Body of pancreas (tissue), 4 donors: ENCODE measurements at places on chromosomes 3 and 15. TPM values are rescaled to one million over a fixed set of nuclear protein-coding genes. Genes with fewer than 3 reads are reported as not detected.

- H3K4me3 ChIP-seq: no peak overlapping the region
- H3K27me3 ChIP-seq: no peaks in the 10 kb centered on the region
- no peaks in the 10 kb centered on the region for H3K4me1 ChIP-seq
- no peak overlapping the region for H3K27ac ChIP-seq
Observed at GRCh38 chr3:139906418-139906817, 28.6 kb upstream of the CLSTN2 start.

DNA sequence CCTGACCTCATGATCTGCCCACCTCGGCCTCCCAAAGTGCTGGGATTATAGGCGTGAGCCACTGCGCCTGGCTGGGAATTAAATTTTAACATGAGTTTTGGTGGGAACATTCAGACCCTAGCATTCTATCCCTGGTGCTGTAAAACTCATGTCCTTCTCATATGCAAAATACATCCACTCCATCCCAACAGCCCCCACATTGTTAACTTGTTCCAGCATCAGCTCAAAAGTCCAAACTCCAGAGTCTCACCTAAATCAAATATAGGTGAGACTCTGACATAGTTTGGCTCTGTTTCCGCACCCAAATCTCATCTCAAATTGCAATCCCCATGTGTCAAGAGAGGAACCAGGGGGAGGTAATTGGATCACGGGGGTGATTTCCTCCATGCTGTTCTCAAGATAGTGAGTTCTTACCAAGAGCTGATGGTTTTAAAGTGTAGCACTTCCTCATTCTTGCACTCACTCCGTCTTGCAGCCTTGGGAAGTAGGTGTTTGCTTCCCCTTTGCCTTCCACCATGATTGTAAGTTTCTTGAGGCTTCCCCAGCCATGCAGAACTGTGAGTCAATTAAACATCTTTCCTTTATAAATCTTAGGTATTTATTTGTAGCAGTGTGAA, 96.2 kb upstream of the PLCL2 start:
- no peak overlapping the region for H3K27ac ChIP-seq
- no peak overlapping the region for H3K4me3 ChIP-seq
- DNase-seq: no peak
- no peaks in the 10 kb centered on the region for H3K4me1 ChIP-seq

- H3K36me3 ChIP-seq: peaks cover 15% of the 10 kb centered on the region
- H3K4me3 ChIP-seq: no peak overlapping the region
- no peaks in the 10 kb centered on the region for H3K27me3 ChIP-seq
- DNase-seq: no peak
- H3K27ac ChIP-seq: no peak overlapping the region
- H3K4me1 ChIP-seq: no peaks in the 10 kb centered on the region
Observed at GRCh38 chr3:44501971-44502370, 24.5 kb upstream of the ZNF445 start.

The CHST2 gene
- 4.3 TPM for total RNA-seq

DNA sequence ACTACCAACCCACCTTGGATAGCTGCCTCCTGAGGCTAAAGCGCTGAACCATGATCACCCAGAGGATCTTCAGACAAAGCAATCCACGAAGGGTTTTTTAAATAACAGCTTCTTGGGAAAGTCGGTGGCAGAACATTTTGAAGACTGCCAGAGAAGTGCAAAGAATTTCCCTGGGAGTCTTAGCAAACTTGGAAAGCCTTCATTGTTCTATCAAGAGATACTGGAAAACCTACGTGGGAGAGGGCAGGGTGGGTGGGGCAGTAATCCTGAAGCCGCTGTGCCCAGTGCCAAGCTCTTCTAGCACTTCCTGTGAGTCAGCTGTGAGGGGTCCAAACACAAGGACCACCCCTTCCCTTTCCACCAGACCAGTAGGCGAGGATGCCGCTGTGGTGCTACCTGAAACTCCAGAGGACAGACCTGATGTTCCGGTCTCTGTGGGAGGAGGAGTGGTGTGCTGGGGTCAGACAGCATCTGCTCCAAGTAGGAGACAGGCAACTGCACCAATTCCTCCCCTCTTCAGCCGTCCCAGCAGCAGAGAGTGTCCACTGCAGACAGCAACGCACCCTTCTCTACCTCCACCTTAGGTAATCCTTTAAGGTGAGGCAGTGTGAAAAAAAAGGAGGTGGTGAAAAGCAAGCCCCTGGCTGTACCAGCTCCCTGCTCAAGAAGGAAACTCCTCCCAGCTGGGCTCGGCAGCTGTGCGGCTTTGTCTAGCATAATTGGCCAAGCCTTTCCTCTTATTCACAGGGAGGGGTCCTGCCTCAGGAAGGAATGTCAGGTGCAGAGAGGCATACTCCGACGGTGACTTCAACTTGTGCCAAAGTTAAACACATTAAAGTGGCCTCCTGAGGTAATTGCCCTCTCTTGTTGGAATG, 99.0 kb downstream of the TMCC1 start:
- no peak overlapping the region for H3K4me3 ChIP-seq
- peaks cover 11% of the 10 kb centered on the region for H3K4me1 ChIP-seq
- peak overlapping the region; percentile 71 for H3K27ac ChIP-seq
- DNase-seq: peak; percentile 68
